NCI-H774 (cell line): ENCODE measurements at places on chromosomes 5 and 9.
A peak's percentile ranks its signal among the peaks of the same experiment; 100 is the strongest.

DNA sequence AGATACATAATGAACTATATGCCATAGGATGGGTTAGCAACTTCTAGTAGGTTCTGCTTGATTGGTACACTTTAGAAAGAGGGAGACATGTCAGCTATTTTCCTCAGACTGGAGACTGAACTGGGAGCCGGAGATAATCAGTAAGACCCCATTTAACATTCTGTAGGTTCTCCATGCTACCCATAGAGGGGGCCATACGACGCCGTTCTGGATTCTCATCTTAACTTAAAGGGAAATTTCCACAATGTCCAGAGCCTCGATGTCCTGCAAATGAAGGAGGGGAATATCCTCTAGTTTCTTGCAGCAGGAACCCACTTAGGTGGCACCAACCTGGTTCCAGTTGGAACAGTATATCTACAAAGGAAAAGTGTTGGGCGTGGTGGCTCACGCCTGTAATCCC lies 22.3 kb upstream of the NPM1 start:
- no peak for DNase-seq

GRCh38 chr9:136029556-136029955 lies 65.5 kb downstream of the NACC2 start:
- DNase-seq, result no peak

- no peak for DNase-seq
Observed at GRCh38 chr5:167264348-167264747, 1027.1 kb upstream of the WWC1 start.

GRCh38 chr5:156914371-156914737 lies 48.7 kb downstream of the TIMD4 start:
- DNase-seq, result no peak

- no peak for DNase-seq
Observed at GRCh38 chr5:147727200-147727599, 55.3 kb downstream of the JAKMIP2 start.

- DNase-seq, result peak; percentile 32
Observed at GRCh38 chr9:88932766-88933165, 58.5 kb upstream of the S1PR3 start.

GRCh38 chr9:23441275-23441674 lies 384.8 kb downstream of the ELAVL2 start:
- DNase-seq, result no peak

DNA sequence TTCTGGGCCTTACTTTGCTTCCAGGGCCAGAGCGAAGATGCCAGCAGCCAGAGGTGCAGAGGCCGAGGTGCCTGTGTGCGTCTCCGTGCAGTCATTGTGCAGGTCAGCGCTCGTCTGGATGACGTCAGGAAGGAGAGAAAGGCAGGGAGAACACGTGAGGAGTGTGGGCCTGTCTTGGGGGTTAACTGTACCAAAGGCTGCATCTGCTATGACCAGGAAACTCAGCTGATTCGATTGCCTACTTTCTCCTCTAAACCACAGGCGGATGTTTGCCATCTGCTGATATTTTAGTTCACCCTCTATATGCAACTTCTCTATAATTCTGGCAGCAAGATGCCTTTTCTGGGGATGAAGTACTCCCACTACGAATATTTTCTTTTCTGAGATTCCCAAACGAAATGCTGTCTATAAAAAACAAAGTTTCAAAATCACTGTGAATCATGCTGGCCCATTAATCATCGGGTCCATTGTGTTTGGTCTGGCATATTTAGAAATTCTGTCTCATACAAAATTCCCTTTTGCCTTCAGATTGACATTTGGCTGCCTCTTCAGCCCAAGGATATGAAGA lies 24.8 kb downstream of the PCSK1 start:
- DNase-seq, result no peak

- DNase-seq, result no peak
Observed at GRCh38 chr5:143312822-143313221, 90.7 kb downstream of the NR3C1 start.

DNA sequence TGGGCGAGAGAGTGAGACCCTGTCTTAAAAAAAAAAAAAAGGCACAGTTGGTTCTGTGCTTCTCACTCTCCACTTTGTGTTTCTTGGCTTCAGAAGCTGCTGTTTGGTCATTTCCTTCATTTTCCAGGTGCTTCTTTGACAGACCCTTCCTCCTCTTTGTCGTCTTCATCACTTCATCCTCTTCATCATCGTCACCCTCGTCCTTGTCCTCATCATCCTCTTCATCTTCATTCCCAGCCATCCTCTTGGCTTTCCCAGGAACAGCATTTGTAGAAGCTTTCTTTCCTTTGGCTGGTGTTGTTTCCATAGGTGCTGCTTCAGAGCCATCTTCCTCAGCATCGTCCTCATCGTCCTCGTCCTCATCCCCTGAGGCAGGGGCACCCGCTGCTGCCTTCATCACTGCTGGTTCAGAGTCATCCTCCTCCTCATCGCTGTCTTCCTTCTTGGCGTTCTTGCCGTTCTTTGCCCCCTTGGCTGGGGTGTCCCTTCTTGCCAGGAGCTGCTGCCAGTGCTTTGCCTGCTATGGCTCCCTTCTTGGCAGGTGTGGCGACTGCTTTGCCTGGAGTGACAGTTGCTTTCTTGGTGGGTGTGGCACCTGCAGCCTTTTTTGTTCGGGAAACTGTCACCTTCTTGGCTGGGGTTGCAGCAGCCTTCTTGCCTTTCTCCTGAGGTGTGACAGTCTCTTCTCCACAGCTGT lies 7.1 kb downstream of the RABL6 start:
- DNase-seq, result no peak

GRCh38 chr5:170216257-170216864 lies 16.4 kb upstream of the C5orf58 start:
- DNase-seq, result peak; percentile 54

- DNase-seq, result no peak
Observed at GRCh38 chr9:108270561-108270960, 585.2 kb downstream of the ACTL7B start.

DNA sequence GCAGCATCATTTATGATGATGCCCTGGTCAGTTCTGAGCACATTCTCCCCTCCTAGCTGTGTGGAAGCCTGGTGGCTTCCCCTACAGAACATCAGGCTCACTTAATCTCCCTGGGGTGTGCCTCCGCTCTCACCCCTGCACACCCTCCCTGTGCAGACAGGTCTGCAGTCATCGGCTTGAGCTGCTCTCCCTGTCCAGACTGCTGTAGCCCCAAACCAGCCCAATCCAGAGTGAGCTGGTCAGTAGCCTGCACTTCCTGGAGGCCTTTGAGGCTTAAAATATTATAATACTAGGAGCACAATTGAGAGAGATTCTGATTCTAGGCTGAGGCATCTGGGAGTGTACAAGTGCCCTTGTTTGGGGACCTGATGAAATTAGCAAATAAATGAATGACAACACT lies 60.2 kb downstream of the PPARGC1B start:
- DNase-seq, result no peak

- no peak for DNase-seq
Observed at GRCh38 chr5:173411791-173412555, 83.8 kb upstream of the STC2 start.

GRCh38 chr5:72189146-72189545 lies 81.9 kb downstream of the MAP1B start:
- no peak for DNase-seq

DNA sequence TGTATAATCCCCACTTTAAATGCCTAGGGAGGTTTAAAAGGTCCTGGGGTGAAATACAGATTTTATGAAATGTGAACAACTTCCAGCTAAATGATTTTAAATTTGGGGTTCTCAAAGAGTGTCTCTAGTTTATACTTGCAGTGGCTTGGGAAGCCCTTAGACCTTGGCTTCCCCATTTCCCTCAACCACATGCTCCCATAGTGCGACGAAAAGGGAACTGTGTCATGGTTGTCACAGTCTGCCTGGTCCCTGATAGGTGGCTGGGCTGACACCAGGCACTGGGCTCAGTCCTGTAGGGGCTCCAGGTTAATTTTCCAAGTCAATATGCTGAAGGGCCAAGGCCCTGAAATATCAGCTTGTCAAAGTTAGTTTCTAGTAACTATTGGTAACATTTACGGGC lies 10.4 kb upstream of the CXCL14 start:
- DNase-seq, result no peak

DNA sequence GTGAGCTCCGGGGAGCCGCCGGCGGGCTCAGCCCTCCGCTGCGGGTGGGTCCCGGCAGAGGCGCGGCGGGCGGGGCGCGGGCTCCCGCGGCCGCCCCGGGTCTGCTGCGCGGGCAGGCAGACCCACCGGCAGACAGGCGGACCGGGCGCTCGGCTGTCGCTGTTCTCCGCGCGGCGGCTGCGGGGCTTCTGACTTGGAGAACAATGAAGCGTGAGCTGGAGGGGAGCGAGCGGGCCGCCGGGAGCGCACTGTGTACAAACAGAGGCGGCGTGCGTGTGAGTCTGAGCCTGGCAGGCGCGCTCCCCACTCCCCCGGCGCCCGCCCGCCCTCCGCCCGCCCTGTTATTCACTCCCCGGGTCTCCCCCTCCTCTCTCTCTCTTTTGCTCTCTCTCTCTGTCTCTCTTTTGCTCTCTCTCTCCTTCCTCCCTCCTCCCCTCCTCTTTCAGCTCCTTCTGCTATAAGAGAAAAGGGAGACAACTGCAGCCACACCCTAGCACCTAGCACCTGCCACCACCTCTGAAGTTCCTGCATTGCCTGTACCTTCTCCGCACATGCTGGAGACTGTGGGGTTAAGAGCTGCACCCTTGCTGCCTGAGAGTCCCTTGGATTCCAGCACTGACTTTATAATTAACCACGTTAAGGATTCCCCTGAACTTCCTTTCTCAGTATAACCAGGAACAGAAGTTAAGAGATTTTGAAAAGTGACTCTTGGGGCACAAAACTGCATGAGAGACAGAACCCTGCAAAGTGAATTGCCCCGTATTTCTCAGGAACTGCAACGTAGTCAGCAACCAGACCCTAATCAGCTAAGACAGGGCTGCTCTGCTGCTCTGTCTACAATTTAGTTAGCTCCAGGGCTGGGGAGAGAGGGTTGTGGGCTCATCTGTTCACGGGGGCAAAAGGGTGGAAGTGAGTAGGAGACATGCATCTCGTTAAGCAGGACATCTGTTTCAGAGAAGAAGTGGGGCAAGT lies at the start of gene EDIL3:
TSS of gene EDIL3 (minus strand) at position 277 of the 972 bp plus-strand sequence. CDS start 506 bp downstream, outside the sequence.
- peak; percentile 40 for DNase-seq

DNA sequence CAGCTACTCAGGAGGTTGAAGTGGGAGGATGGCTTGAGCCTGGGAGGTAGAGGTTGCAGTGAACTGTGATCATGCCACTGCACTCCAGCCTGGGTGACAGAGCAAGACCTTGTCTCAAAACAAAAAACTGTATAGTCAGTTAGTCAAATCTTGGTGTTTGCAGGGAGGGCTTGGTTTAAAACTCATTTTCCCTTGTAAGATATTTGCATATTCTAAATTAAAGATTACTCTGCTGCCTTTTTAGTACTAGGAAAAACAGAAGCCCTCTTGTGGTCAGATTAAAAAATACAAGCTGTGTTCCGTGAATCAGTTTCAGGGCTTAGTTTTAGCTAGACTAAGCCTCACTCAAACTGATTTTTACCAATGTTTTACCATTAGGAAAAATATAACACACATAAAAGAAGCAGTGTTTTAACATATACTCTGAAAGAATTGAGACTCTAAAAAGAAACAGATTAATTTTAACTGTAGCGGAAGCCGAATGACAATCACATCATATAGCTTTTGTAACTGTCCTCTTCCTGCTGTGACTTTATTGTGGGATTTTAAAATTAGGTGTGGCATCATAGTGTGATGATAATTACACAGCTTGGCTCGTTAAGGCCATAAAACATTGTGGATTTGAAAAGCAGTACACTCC lies 84.9 kb upstream of the BASP1 start:
- peak; percentile 7 for DNase-seq

GRCh38 chr9:125447202-125447802 lies 185.7 kb downstream of the GAPVD1 start:
- DNase-seq, result no peak

DNA sequence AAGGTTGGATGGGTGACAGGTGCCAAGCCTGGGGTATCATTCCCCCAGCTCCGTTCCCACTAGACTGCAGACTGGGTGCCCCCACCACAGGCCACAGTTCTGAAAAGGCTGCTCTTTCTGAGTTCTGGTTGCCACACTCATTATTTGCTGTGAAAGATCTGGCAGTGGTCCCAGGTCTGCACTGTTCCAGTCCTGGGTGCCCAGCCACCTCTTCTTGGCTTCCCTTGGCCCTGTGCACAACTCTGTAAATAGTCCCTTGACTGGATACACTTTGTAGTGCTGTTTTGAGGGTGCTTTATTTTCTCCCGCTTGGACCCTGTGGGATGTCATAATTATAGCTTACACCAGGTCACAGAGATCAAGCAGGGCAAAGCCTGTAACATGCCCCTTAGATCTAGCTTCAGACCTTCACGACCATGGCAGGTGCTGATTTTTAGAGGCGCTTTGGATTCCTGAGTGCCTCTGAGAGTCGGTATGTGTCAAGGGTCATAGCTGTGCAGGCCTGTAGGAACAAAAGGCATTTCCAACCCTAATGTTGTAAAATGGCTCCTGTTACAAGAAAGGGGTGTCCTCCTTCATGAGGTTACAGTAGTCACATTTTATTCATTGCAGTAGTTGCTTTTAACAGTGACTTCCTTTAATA lies 344.9 kb downstream of the ICE1 start:
- peak; percentile 23 for DNase-seq

GRCh38 chr5:95957561-95958203 lies 4.0 kb downstream of the ELL2 start:
- no peak for DNase-seq

GRCh38 chr9:34796924-34797323 lies 87.0 kb upstream of the CCL21 start:
- no peak for DNase-seq
